Activated CD4-positive, alpha-beta T cell treated with anti-CD3 and anti-CD28 coated beads, Interleukin-2, Interleukin-6, amounts not matched to agents 100 ng/mL and 50 ng/mL, durations not matched to agents 16 hours and 8 hours (primary cell): ENCODE measurements at places on chromosomes 7 and 10.

- DNase-seq: no peak
Observed at GRCh38 chr10:125235093-125236069, 75.0 kb upstream of the CTBP2 start.

DNA sequence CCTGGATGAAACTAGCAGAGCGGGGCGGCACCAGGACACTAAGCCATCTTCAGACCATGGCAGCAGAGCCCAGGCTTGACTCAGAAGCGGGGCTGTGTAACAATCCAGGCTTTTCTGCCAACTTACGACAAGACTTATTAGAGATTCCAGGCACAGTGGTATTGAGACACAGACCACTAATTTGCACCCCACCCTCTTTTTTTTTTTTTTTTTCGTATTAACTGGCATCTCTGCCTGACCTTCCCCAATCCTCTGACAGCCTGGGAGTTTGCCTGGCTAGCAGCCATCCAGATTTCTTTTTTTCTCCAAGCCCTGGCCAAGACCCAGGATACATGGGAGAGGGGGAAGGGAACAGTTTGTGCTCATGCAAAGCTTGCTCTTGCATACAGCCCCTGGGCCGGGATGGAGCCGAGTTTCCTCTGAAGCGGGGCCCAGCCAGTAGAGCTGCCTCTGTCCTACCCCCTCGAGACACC is 182.4 kb downstream of the PLXNA4 start:
- no peak for DNase-seq

DNA sequence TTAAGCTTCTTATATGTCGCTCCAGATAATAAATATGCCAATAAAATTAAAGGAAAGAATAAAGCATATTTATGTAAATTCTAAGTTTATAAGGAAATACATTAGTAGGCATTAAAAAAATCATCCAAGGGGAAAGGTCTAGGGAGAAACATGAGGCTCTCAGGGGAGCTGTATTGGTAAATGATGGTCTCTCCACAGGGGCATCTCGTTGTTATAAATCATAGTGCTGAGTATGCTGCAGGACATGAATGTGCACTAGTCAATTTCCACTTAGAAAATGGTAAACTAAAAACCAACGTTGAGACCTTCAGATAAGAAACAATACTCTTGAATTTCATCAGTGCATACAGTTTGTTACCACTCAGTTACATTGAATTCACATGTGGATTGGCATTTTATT is 194.0 kb upstream of the AHR start:
- no peak for DNase-seq

DNA sequence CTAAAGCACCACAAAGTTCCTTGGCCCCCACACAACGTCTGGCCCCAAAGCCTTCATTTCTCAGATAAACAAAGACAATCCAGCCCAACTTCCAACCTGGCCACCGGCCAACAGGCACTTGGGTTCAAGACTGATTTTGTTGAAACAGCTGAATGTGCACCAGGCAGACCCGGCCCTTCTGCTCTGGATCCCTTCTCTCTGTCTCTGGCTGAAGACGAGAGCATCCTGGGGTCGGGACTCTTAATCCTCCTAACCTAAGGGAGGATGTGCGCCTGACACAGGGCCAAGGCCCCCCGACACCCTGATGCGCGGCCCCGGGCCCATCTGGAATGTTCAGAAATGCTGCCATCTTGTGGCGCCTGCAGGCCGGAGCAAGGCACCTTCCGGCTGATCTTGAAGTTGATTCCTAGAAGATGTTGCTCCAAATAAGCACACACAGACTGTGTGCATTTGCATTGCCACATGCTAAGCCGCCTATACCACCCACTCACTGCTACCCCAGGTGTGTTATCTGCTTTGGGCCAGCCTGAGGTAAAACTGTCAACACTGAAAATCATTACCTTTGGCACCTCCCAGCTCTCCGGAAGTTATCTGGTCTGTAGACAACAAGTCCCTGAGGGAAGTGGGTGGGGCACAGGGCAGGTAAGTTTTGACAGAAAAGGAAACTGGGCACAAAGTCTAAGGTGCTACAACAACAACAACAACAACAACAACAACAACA is 98.4 kb upstream of the HABP2 start:
- DNase-seq: peak; percentile 30

- no peak for DNase-seq
Observed at GRCh38 chr7:135934651-135935050, 42.5 kb downstream of the MTPN start.

DNA sequence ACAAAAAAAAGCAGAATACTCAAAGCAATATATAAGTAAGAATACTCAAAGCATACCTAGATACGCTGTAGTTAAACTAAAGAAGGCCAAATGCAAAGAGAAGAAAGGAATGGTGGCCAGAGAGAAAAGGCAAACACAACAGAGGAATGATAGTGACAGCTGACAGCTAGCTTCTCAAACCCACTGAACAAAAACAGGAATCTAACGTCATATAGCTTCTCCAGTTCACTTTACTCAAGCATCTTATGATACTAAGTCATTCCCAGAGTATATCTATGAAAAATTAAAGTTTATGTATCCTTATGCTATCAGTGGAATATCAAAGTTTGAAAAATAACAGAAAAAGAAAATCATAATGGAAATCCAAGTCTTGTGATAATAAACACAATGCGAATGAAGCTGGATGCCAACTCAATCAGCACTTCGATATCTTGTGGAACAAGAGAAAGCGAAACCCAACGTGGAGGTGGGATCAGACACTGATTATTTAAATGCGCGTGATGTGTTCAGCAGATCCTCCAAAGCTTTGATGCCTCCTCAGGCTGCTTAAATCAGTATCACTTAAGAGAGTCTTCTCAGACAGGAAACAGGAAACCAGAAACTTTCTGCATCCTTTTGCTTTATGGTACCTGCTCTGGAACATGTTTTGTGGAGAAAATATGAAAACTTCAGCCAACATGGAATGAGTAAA is 102.8 kb downstream of the PIP4K2A start:
- peak; percentile 81 for DNase-seq

DNA sequence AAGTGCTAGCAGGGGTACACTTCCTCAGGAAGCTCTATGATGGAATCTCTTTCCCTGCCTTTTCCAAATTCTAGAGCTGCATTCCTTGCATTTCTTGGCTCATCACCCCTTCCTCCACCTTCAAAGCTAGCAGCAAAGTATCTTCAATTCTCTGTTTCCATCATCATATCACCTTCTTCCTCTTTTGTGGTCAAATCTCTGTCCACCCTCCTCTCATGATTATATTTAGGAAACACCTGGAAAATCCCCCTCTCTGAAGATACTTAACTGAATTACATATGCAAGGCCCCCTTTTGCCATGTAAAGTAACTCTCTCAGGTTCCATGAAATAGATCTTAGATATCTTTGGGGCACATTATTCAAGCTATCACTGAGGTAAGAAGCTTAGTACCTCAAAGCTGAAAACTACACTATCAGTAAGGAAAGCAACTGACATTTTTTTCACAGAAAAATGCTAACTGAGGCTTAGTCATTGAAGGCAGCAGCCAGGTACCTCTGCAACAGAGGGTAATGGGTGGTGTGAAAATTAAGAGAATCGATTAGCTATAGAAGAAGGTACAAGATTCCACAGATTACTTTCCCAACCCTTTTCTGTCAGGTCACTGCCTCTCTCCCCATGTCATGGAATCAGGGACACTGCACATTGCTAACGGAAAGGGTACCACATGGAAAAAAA is 197.3 kb downstream of the MACC1 start:
- DNase-seq: no peak

GRCh38 chr7:50672045-50672444 is 106.8 kb upstream of the DDC start:
- DNase-seq: no peak

DNA sequence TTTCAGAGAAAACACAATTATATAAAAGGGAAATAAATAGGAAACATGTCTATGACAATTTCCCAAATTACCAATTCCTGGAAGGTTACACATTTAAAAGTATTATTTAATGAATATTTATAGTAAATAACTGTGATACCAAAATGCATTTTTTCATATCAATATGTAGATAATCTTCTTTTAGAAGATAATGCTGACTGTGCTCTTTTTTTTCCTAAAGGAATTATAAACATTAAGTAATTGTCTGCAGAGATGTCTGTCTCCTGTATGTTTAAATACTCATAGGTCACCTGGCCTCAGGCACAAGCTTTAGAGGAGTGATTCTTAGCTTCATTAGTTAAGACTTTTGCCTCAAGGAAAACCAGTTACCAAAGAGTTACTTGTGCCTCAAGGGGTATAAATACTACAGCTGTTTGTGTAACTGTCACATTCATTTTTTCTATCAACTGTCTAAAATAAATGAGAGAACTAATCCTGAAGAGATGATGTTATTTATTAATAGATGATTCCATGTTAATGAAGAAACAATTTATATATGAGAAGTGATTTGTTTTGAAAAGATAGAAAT is 77.1 kb downstream of the DNAJC1 start:
- DNase-seq: no peak

DNA sequence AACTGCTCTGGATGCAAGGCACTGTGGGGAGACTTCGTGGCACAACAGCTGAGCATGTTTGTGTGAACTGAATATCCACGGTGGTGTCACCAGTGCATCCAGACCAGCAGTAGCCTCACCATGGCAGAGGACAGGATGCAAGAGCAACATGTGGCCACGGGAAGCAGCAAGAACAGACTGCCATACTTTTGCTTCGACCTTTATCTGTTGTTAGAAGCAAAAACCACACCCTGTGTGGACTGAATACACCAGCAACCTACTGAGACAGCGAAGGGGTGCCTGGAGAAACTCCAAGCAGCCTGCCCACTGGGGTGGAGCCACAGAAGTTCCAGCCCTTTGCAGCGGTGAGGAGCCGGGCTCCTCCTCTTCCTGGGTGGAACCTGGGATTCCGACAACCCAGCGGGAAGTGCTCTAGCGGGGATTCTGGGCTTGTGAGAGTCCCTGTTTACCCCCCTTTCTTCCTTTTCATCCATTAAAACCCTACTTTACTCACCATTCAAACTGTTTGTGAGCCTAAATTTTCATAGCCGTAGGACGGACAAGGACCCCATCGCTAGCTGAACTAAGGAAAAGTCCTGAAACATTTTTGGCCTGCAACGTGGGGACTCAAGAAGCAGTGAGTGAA is 584.9 kb downstream of the GRM8 start:
- no peak for DNase-seq

GRCh38 chr7:26760501-26760900 is 103.9 kb downstream of the SKAP2 start:
- no peak for DNase-seq

GRCh38 chr7:139103057-139103815 is 6.3 kb downstream of the ZC3HAV1 start:
- no peak for DNase-seq
